ENCODE measurements at places on chromosomes 2 and 18.

DNA sequence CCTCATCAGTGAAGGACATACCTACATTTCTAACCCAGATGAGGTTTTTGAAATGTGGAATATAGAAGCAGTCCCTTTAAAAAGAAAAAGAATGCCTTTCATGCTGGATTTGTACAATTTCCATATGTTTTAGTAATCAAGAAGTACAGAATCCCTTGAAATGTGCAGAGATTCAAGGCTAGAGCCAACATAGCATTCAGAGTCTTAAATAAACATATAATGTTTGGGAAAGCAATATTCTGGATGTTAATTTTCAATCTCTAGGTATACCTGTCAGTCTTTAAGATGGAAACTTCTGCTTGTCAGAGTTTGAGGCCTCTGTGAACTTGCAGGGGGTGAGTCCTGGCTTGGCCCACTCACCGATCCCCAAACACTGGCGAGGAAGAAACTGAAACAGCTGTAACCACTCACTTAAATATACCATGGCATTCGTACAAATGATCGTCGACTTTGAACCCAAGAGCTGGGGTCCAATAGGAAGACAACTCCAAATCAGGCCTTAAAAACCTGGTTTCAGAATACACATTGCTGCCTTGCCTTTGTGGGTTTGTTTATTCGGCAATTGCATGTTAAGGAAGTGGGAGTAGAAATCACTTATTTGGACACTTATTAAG, 132.8 kb upstream of the NCK2 start:
- peak; percentile 12 for DNase-seq

GRCh38 chr2:43566461-43566729, 29.4 kb downstream of the THADA start:
- no peak for DNase-seq

DNA sequence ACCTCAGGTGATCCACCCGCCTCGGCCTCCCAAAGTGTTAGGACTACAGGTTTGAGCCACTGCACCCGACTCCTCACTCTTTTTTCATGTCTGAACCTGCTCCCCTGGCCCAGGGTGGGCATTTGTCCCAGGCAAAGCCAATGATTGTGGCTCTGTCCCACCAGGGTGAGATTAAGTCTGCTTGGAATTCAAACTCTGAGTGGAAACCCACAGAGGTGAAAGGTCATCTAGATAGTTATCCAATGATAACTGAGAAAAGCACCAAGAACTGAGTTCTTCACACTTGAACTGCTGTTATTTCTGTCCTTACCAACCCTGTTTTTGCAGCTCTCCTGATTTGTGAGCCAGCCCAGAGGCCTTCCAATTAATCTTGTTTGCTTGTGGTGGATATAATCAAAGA, 62.4 kb upstream of the ACVR1 start:
- DNase-seq, result no peak

- no peak for DNase-seq
These were observed 122.7 kb upstream of the GLI2 start for GRCh38 chr2:120612931-120613330.

DNA sequence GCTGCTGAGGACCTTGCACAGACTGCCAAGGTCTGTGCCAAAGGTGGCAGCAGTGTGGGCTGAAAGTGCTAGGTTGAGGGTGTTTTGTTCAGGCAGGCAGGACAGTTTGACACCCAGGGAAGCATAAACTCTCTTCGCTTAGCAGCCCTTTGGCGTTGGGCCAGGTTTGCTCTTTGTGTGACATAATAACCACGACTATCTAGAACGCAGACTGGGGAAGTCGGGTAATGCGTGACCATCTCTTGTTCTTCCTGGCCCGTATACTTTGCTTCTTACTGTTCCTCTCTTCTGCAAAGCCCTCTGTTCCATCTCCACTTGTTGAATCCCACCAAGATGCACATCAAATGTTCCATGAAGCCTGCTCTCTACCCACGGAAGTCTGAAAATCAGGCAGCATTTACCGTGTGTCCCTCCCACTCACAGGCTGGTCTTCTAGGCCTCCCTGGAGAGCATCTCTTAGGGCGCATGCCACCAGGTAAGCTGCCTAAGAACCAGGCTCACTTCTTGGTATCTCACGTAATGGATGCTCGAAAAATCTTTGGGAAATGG, 96.7 kb upstream of the LMAN1 start:
- DNase-seq, result no peak

DNA sequence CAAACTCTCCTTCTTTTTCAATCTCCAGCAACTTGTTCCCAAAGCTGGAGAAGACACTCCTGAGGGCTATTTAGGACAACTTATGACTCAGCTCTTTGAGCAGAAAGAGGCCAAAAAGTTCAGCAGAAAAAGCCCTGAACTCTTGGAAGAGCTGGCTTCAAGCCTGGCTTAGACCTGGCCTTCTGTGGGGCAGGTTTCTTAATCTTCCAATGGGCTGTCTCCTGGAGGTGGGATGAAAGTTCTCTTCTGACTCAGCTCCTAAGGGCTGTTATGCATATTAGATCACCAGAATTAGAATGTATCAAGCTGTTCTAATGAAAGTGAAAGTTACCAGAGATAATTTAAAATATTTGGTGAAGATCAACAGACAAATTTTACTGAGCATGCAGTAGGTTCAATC, 129.4 kb downstream of the RAD51AP2 start:
- DNase-seq, result no peak

- no peak for DNase-seq
These were observed 32.3 kb downstream of the TMEM18 start for GRCh38 chr2:644871-645270.

DNA sequence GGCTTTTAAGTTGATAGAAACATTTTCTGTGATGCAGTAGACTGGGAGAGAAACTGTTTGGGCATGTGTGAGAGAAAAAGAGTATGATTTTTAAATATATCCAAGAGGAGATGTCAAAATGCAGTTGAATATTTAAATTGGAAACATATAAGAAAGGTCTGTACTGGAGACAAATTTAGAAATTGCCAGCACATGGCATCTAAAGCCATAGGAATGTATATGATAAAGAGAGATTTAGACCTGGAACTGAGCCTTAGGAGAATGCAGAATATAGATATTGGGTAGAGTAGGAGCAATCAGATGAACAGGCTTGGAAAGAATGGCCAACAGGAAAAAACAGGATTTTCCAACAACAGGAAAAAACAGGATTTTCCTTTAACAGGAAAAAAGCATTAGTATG, 680.8 kb downstream of the MBD2 start:
- no peak for DNase-seq

- no peak for DNase-seq
These were observed 119.5 kb upstream of the LMAN1 start for GRCh38 chr18:59478591-59478990.

DNA sequence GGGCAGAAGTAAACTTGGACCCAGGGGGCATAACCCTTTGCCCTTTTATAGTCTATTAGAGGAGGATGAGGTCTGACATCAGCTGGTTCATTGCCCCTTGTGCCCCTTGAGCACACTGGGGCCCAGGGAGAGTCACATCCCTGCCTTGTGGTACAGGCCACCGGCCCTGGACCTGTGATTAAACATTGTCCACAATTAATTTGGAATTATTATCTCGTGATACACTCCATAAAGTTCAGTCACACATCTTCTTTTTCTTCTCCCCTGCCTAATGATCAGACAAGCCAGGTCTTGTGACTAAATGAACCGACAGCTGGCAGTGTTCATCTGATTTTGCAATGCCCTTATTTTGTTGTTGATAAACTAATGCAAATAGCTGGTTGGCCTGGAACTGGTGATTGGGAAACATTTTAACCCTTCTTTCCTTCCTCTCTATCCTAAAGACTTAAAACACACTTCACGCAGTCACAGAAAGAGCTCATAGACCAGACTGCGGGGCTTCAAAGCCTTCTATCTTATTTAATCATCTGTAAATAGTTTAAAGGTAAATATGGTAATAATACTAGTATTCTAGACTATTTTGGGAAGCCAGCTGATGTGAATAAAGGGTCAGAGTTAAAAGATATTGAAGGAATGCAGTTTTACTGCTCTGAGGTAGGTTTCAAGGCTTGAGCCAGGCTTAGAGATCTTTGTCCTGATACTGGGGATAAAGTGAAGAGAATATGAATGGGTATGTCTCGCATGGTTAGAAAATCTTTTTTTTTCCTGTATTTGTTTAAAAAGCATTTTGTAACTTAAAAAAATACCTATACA, 13.4 kb downstream of the IL1R1 start:
- DNase-seq, result peak; percentile 90

- no peak for DNase-seq
These were observed 667 bp downstream of the SP9 start for GRCh38 chr2:174335254-174335987.
